Vagina (tissue), 2 donors: ENCODE measurements at places on chromosomes 5 and 9.
A peak's percentile ranks its signal among the peaks of the same experiment; 100 is the strongest.

DNA sequence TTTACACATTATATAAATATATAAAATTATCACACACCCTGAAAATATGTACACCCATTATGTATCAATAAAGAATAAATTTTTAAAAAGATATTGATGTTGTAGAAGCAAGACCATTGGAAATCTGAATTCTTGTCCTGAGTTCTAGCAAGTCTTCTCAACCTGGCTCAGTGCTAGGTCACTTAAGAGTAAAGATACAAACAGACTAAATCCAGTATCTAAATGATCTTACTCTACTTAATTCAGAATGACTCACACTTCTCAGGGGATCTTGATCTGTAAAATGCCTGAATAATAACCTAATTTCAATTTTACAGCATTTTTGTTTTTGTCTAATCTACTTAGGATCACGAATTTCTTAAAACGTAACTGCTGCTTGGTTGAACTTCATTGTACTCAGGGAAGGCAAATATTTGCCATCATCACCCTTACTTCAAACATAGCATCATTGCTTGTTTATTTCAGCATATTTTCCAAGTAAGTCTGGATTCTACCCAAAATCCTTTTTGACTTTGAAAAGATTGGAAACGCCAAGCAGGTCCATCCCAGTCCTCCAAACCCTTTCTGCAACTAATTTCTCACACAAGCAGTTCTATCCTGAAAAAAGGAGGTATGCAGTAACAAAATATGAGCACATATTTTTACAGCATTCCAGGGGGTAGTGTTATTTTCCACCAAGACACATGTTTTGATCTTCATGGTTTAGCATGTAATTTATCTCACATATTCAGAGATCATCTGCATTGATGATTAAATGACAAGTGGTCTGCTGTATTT, 582.6 kb downstream of the PSAT1 start:
- DNase-seq, result no peak

DNA sequence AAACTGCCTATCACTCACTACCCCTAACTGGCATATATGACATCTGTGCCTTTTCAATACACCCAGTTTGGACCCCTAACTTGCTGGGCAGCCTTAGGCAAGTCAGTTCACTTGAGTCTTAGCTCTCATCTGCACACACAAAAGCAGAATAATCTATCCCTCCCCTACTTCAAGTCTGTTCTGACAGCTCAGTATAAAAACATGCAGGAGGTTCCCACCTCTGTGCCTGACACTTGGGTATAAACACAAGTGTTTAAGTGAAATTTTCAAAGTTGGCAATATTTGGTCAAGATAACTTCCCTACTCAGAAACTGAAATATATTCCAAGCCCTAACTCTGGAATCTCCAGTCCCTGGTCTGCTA, 12.6 kb downstream of the HNRNPH1 start:
- DNase-seq, result no peak

DNA sequence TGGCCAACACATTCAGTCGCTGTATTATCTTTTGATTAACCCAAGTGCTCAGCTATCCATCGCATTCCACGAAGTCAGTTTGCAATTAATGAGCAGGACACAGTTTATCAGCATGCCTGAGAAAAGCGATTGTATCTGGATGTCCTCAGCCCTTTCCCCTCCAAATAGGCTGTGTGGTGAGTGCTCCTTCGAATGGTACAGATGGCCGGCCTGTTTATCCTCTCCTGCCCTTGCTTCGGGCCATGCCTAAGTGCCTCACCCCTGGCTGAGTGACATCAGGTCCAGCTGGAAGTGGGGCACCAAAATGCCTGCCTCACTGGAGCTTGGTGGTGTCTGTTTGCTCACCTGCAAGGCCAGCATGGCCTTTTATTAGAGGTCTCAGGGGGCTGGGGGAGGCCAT, 317.3 kb downstream of the GADD45G start:
- DNase-seq, result peak; percentile 49

DNA sequence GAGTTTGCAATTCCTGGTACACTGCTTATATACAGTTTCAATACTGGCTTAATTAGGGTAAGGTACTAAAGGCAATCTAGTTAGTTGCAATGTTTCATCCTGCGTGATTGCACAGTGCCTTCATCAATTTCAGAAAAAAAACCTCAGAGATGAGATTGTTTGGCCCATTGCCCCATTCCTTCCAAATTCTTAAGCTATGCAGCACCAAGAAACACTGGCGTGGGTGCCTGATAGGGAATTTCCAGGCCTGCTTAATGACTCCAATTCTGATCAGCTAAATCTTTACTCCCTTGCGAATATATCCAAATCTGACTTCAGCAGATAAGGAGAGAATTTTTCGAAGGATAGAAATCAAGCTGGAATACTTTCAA, 35.9 kb upstream of the GAS1 start:
- DNase-seq, result no peak

DNA sequence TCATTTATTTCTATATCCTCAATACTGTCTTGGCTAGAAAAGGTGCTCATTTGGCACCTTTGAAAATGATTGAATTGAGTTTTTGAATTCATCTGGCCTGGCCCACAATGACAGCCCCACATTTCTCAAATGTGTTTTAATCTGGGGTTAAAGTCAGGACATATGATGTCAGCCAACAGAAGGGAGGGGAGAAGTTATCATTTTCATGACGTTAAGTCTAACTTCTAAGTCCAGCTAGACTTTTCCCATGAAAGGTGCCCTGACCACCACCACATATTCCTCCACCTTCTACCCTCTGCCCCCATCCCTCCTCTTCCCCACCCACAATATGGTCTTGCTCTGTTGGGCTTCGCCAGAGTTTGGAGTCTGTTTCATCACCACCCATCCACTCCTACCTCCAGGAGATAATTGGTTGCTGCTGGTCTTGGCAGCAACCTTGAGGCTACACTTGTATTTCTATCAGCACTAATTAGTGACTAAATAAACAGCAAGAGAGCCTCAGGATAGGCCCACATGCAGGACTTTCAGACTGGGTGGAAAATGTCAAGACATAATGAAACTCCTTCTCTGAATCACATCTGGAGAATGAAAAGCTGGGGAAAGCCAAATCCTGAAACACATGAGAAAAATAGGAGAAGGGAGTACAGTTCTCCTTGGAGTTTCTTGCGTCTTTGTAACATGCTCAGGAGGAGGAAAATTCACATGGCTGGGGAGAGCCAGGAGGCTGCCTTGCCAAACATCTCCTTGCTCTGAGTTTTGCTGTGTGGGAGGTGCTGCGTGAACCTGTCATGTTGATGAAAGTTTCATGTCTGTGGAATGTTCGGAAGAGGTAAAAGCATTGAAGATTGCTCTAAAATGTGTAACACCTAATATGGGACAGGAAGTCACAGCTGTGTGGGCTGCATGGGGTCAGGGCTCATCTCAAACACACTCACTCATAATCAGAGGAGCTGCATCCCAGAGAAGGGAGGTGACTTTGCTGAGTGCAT, 544.7 kb upstream of the KLF4 start:
- peak; percentile 94 for DNase-seq

DNA sequence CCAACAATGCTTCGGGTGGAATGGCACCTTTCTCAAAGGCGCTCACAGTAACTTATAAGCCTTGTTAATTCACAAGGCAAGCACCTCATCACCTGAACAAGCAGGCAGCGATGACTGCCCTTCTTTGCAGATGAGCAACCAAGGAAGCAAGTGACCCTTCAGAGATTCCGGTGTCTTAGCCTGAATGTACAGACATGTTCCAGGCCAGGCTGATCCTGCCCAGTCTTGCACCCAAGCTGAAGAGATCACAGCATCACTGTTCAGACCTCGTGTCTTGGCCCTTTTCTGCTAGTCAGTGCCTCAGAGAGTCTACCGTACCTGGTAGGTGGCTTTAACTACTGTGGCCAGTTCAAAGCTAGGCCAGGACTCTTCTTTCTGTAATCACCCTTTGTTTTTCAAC, 94.7 kb upstream of the ERCC6L2 start:
- no peak for DNase-seq

DNA sequence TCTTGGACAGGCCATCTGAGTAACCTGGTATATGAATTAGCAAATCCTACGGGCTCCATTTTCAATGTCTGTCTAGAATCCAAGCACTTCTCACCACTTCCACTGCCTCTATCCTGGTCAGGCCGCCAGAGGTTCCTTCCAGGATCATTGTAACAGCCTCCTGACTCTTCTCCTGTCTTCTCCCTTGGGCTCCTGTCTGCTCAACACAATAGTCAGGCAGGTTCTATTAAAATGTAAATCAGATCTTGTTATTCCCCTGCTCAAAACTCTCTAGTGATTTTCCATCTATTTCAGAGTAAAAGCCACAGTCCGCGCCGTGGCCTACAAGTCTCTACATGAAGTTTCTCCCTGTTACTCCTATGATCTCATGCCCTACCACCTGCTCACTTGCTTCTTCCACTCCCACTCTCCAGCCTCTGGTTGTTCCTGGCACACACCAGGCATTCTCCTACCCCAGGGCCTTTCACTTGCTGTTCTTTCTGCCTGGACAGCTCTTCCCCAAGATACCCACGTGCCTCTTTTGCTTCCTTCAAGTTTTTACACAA, 21.7 kb downstream of the ZNF366 start:
- no peak for DNase-seq

- no peak for DNase-seq
These were observed 28.0 kb upstream of the FCN1 start for GRCh38 chr9:134945509-134946275.

DNA sequence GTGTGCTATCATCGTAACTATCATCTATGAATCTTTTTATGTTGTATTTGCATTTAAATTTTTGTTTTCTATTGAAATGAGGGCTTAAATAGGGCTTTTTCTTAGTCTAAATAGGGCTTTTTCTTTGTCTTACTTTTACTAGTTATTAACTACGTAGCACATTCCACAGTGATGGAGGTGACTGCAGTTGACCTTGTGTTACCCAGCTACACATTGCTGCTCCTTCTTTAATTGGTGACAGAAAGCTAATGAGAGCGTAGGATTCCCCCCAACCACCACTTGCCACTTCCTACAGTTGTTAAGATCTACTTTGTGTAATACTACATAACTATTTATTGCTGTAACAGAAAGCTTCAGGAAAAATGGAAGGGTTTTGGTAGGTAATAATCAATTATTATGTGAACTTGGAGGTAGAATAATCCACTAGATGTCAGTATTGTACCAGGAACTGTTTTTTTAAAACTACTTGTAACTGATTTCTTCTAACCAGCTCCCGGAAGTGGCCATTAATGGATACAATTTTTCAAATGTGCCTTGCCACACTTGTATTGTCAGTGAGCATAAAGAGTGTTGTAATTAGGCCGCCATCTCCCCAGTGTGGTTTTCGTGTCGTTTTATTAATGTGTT, 18.0 kb downstream of the MTRR start:
- no peak for DNase-seq

DNA sequence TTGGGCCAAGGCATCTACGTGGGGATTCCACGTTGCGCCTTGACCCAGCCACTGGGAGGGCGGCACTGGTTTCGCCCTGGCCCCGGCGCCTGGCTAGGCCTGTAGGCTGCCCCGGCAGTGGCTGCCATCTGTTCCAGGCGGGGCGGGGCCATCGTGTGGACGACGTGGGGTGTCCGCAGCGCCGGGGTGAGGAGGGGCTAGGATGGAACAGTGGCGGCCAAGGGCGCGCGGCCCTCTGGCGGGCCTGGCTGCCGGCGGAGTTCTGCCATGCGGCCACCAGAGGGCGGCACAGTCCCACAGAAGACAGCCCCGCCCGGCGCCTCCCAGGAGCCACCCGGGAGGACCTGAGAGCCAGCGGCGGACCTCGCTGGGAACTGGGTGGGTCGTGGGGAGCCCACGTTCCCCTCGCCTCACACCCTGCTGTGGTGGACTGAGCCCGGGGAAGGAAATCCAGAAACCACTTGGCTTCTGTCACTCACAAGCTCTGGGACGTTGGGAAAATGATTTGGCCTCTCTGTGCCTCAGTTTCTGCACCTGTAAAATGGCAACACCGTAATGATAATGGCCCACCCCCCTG, 22.6 kb upstream of the RAPGEF1 start:
- DNase-seq, result no peak
